Stimulated activated naive CD8-positive, alpha-beta T cell treated with anti-CD3 and anti-CD28 coated beads, Interleukin-15, amount 100 ng/mL, for 72 hours (primary cell): ENCODE measurements at places on chromosomes 3 and 15.

GRCh38 chr3:62183969-62184368, 189.4 kb downstream of the FEZF2 start:
- DNase-seq: no peak

GRCh38 chr15:40069178-40070165, 30.5 kb upstream of the SRP14 start:
- DNase-seq: no peak

DNA sequence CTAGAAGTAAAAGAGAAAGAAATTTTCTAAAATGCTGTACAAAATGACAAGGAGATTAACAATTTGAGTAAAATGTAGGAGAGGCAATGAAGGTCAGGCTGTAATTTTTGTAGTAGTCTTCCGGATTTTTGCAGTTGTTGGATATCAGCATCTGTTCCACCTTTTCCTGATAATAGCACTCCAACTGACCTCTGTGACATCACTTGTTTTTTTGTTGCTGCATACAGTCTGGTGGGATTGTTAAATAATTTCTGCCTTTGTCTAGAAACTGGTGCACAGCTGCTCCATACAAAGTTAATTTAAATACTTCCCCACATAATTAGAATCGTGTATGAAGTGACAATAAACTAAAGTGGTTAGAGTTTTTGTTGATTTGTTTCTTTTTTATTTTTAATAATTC, 731.4 kb downstream of the PLOD2 start:
- DNase-seq: no peak

DNA sequence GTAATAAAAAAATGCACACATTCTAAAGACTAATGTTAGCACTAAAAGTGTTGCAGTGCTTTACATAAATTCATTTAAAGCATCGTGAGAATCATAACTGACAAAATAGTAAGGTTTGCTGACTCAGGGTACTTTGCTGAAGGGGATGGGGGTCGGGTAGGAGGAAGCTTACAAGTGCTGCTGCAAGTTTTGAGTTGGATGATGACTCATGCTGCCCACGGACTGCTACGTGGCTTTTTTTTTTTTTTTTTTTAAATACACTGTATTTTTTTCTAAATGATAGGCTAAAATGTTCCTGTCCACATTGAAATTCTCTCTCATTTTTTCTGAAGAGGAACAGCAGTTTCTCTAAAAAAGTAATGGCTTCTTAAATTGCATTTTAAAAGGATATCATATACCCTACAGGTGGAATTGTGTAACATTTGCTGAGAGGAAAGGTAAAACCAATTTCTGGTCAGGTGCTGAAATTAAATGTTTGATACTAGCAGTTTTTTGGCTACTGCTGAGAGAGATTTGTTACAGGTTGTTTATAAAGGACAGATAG, 2.2 kb downstream of the MAPK6 start:
- peak; percentile 41 for DNase-seq

GRCh38 chr3:132486099-132486498, 68.8 kb downstream of the DNAJC13 start:
- DNase-seq: no peak

DNA sequence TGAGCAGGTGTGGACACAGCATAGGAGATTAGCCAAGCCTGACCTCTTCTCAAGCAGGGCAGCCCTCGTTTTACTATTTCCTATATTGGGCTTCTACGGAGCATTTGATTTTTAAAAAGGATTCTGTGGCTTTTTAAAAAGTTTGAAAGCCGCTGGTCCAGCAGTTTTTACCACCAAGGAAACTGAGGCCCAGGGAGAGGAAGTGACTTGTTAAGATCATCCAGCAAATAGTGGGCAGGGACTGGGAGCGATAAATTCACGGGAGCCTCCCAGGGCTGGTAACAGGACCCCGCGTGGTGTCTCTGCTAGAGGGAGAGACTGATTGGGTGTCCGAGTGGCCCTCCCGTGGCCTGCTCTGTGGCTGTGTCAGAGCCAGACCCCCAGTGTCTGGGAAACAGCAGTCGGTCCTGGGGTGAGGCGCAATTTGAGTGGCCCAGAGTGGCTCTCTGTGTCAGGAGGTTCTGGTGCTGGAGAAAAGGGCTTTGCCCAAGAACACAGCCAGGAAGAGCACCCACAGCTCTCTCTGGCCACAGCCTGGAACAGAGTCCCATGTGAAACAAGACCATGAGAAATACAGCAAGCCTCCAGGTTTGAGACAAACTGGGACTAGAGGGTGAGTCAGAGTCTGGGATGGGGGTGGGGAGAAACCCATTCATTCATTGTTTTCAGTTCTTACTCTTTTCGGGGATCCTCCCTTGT, 4.2 kb downstream of the FURIN start:
- peak; percentile 72 for DNase-seq

GRCh38 chr3:184227481-184227935, 1.9 kb upstream of the VWA5B2 start:
- DNase-seq: peak; percentile 60
